ENCODE measurements at places on chromosomes 5 and 9.

GRCh38 chr5:135589152-135589551, 10.4 kb upstream of the CXCL14 start:
- peak; percentile 17 for DNase-seq

DNA sequence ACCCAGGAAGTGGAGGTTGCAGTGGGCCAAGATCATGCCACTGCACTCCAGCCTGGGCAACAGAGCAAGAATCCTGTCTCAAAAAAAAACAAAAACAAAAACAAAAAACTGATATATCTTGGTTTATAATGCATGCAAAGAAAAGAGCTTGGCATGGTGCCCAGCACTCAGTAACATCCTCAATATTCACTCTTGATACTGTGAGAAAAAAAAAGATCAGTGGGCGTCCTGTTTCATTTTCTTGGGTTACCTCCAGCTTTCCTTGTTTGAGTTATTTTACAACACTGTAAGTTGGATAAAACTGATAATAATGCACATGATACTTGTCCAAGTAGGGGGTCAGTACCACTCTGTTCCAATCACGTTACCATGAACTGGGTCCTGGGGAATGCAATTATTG, 7.8 kb downstream of the PHYHD1 start:
- peak; percentile 30 for DNase-seq

GRCh38 chr5:141420855-141421488, at the start of gene PCDHGA11:
PCDHGA11 (plus strand) TSS chr5:141421051; CDS start chr5:141421228, 177 bp downstream.
- DNase-seq, result peak; percentile 76

DNA sequence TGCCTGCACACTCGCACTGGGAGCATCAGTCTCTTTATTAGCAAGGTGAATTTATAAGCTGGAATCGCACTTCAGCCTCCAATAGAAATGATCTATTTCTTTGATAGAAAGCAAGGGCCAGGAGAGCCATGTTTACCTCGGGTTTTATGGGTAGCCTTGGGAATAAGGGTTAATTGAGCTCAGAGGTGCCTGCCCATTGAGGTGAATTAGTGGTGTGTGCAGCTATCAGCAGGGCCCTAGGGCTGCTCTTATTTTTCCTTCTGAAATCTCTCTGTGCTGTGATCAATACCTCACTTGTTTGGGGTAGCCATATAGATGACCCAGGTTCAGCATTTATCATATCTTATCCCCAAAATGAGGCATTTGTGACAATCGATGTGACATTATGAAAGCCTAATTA, 297.8 kb downstream of the EBF1 start:
- DNase-seq, result no peak

- DNase-seq, result peak; percentile 7
These were observed 91.3 kb upstream of the APC start for GRCh38 chr5:112646139-112646936.

DNA sequence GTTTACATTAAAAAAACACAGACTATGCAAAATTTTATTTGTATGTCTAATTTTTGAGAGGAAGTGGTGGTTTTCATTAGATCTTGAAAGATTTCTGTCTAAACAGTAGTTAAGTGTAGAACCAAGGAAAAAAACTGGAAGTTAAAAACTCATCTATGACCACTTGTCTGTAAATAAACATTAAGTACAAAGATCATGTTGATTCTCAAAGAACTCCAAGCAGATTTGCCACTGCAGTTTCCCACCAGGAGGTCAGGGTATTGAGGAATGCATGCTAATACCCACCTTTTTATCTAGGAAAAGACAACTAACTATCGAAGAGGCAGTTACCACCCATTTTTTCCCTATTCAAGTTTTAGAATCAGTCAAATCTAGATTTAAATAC, 1.9 kb downstream of the STOM start:
- DNase-seq, result peak; percentile 44

- peak; percentile 7 for DNase-seq
These were observed 58.1 kb downstream of the ICE1 start for GRCh38 chr5:5480481-5481111.

GRCh38 chr5:123371575-123372179, 51.5 kb downstream of the CEP120 start:
- DNase-seq, result peak; percentile 16

DNA sequence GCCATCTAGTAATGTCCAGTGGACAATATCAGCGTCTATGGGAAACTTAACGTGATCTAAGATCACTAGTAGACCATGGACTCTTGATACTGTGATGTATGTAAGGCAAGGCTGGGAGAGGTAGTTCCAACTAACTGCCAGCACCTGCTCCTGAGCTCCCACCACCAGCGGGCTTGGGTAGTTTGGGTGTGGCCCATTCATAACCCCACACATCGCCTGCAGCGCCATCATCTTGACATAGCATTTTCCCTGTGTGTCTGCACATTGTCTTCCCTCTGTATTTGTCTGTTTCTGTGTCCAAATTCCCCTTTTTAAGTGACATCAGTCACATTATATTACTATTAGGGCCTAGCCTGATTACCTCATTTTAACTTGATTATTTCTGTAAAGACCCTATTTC, 28.1 kb upstream of the GSN start:
- peak; percentile 35 for DNase-seq

- DNase-seq, result peak; percentile 74
These were observed 274.7 kb downstream of the CETN3 start for GRCh38 chr5:90134892-90135291.

DNA sequence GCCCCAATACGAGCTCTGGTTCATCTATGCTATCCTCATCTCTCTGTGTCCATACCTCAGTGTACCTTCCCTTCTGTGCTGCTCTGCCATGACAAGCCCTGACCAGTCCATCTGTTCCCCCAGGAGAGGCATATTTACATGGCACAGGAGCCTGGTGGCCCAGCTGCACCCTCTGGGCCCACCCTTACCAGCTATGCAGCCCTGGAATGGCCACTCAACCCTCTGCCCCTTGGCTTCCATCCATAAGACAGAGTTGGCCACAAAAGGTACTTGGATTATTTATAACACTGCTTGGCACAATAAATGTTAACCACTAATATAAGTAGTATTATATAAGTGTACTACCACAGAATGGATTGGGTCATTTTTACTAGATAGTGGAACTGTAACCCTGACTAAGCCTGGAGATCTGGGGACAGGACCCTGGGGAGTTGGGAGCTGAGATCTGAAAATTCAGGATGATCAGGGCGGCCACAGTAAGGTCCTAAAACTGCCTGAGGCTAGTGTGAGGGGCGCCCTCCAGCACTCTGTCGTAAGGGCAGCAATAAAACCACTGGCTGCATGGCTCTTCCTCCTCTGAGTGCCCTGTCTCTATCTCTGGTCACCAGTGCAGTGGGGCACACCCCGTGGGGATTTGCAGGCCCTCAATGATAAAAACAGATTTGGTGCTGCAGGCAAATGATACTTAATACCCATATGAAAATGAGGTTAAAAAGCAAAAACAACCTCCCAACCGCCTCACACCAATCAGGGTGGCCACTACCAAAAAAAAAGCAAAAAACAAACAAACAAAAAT, 65.8 kb downstream of the SEMA4D start:
- no peak for DNase-seq

- DNase-seq, result no peak
These were observed 26.0 kb downstream of the ACTBL2 start for GRCh38 chr5:57456531-57457135.

DNA sequence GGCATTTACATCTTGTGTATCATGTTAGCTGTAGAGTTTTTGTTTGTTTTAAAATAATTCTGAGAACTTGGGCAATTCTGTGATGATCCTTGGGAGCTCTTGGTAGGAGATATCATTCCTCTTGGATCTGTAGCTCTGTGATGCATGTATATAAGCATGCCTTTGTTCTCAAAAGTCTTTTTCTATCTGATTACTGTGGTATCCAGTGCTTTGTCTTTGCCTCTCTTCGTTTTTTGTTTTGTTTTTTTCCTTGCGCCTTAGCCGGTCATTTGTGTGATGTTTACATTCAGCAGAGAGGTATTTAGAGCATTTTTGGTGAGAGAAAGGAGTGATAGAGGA, 110.0 kb downstream of the PAM start:
- DNase-seq, result no peak

DNA sequence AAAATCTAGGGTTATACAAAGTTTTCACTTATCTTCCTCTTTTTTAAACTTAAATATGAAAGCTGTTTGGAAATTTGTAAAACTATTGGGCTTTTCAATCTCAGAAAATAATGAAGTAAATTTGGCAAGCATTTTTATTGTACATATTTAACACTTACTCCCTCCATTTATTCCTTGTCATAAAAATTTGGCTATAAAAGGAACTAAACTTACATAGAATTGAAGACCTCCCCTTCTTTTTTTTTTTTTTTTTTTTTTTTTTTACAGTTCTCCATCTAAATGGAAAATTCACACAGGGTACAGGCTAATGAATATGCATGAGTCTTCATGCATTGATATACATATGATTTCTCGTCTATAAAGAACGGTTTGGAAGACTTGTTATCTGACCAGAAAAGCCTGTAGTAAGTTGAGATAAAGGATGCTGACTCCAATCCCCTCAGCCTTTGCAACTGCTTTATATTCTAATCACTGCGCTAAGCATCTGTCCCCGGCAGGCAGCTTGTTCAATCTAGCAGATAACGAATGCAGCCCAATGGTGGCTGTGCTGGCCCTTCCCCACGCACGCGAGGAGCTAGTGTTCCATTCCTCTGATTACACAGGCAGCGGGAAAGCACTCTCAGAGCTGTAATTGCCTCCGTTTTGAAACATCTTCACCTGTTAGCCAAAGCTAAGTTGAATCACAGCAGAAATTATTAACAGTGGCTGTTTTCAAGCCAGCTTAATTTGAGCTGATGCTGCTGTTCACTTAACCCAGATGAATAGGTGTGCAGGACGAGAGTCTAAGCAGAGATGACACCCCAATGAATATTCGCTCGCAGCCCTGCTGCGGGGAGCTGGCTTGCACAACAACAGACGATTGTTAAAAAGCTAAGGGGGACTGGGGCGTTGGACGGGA, 453.8 kb upstream of the ZNF608 start:
- no peak for DNase-seq

DNA sequence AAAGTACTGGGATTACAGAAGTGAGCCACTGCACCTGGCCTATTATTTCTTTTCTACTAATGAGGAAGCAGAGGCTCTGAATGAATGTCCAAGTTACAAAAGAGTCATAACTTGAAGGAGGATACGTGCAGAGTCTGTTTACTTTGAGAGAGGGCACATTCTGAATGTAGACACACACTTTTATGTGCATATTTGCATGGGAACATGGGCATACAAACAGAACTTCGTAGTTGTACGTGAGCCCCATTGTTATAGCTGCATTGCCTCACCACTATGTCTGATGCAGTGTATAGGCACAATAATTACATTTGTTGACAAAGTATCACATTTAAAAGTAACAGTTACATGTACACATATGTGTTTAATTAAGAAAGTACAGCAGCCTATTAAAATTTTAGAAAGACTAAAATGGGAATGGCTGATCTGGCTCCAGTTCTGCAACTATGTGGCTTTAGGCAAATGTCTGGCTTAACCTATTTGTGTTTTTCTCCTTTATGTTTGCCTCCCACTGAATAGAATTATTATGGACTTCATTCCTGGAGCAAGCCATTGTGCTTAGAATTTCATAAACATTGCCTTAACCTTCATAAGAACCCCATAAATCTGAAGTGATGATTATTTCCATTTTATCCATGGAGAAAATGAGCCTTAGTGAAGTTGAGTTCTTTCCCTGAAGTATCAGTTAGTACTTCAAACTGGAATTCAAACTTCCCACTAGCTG, 3.0 kb upstream of the DPYSL3 start:
- DNase-seq, result no peak

GRCh38 chr5:3929799-3930198, 334.2 kb downstream of the IRX1 start:
- no peak for DNase-seq

DNA sequence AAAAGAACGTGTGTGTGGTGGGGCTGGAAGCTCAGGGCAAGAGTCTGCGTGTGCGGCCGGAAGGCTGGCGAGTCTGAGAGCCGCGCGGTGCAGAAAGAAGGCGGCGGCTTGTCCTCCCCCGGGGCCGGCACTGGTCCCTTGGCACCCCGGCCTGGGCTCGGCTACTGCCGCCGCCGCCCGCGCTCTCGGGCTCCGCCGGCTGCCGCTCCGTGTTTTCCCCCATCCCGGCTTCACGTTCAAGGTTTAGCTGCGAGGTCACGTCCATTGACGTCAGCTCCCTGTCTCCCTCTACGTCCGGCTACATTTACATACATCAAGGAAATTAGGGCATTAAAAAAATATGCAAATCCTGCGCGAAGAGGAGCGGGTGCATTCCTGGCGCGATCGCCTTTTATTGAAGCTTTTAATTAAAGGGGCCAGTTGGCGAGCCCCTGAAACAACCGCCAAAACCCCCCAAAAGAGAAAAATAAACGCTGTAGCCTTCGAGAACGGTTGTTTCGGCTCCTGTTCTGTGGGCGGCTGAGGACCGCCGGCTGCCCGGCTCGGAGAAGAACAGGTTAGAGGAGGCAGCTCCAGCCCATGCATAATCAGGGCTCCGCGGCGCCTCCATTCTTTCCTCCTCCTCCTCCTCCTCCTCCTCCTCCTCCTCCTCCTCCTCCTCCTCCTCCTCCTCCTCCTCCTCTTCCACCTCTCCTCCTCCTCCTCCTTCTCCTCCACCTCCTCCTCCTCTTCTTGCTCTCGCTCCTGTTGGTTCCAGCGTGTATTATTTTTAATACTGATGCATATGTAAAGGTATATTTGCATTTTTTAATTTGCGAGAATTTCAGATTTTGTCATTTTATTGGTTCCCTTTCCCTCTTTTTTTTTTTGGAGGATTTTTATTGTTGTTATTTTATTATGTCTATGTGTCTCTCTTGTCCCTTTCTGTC, 207.0 kb downstream of the MEF2C start:
- DNase-seq, result peak; percentile 27

DNA sequence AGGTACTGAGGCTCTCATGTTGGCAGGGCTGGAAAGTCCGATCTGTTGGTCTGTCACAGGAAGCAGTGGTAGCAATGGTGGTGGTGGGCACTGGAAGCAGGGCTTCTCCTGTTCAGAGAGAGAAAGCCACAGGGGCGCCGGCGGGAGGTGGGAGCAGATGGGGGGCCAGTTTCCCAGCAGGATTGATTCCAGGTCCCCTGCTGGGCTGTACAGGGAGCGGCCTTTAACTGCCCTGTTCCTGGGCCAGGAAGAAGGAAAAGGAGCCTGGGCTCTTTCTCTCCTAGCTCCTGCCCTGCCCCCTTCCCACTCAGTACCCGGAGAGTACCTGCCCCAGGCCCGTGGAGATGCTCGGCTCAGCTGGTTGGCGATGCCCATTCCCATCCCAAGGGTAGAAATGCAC, 2.6 kb upstream of the DAB2IP start:
- DNase-seq, result no peak

- DNase-seq, result no peak
These were observed 113.1 kb upstream of the IRX2 start for GRCh38 chr5:2864515-2865105.

DNA sequence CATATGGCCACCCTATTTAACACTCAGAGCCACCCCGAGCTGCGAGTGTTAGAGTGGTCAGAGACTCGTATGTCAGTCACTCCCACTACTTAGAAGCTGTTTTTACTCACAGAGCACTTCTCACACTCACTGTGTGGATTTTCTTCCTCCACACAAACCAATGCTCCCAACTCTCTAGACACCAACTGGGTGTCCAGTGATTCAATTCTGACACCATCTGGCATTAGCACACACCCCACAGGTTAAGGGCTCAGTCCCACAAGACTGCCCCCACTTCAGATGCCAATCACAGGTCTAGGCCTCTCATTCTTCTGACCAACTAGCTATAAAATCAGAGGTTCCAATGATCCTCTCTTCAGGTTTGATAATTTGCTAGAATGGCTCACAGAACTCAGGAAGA, 174.8 kb downstream of the FANCC start:
- no peak for DNase-seq
